Activated CD8-positive, alpha-beta T cell treated with anti-CD3 and anti-CD28 coated beads, Interleukin-2, amount 10 ng/mL, durations not matched to agents 7 days and 5 days (primary cell): ENCODE measurements at places on chromosomes 6 and 20. TPM values are rescaled to one million over a fixed set of nuclear protein-coding genes. Genes with fewer than 3 reads are reported as not detected.

The PKIB gene
- total RNA-seq = 0.44 TPM

The LCA5 gene
- not detected for total RNA-seq

The BANF2 gene
- not detected for total RNA-seq

The NOX3 gene
- total RNA-seq = not detected

The NMBR gene
- total RNA-seq = not detected

The MEA1 gene
- total RNA-seq = 84.1 TPM

The KCNK5 gene
- 12.0 TPM for total RNA-seq

The IPCEF1 gene
- 22.6 TPM for total RNA-seq

The COL21A1 gene
- total RNA-seq = not detected

The FGD2 gene
- total RNA-seq = 12.1 TPM
